ENCODE measurements at places on chromosomes 1 and 21.

GRCh38 chr1:16119926-16120325 is 35.9 kb downstream of the EPHA2 start:
- DNase-seq, result no peak

- DNase-seq, result no peak
Observed at GRCh38 chr1:117001254-117001927, at the start of gene CD101. CD101 (plus strand) TSS chr1:117001760; CDS start chr1:117001818, 58 bp downstream.

DNA sequence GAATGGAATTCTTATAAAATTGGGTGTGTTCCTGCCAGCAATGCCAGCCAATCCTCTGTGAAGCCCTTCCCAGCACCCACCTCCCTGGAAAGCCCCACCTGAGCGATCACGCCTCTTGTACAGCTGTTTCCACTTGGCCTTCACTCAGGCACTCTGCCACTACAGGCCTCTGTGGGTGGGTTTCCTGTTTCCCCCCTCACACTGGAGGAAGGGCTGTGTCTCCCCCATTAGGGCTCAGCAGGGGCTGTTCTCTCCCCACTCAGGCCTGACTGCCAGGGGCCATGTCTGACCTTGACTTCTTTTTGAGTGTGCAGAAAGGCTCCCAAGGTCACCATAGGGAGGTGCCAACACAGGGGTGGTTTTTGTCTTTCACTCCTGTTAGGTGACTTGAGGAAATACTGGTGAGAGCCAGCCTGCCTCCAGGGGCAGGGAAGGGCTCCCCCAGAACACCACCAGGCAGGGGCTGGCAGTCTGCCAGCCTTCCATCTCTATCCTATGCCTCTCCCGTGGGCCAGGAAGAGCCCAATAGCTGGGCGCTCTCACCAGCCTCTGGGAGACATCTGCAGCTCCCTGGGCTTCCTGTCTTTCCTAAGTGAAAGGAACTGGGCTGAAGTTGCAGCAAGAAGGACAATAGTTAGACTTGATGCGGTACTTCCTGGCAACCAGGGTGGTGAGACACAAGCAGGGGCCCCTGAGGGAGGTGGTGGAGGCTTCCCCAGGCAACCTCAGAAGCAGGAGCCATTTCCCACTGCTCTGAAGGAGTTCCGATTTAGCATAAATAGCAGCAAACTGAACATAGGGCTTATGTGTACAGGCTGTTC is 49.1 kb downstream of the ELK4 start:
- DNase-seq, result no peak

DNA sequence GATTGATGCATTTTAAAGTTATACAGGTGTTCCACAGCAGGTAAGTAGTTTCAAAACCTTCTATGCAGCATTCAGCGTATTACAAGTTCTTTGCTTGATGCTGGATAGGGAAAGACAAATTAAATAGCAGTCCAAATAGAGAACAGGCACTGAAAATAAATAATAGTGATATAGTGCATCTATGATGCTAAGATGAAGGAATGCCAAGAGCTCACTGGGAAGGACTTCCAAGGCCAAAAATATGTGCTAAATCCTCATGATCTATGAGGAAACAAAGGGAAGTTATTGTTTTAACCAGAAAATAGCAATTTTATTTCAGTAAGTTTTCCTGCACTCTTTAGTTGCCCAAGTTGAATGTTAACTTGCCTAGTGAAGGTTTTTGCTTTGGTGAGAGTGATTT is 127.8 kb upstream of the GREM2 start:
- DNase-seq, result no peak

DNA sequence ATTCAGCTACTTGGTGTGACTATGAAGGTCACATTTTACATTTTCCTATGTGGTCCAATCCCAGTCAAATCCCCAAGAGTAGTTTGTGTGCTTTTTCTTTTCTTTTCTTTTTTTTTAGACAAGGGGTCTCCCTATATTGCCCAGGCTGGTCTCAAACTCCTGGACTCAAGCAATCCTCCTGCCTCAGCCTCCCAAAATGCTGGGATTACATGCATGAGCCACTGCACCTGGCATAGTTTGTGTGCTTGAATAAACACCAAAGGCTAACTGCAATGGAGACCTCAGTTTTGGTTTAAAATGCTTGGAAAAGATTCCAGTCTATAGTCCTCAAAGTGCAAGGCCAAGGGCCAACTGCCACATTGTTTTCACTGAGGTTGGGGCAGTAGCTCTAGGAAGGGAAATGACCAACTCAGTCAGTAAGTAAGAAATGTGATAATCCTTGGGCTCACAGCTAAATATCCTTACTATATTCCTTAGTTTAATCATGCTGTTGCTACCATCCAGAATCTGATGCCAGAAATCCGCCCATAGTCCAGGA is 38.6 kb downstream of the EIF2B3 start:
- no peak for DNase-seq

DNA sequence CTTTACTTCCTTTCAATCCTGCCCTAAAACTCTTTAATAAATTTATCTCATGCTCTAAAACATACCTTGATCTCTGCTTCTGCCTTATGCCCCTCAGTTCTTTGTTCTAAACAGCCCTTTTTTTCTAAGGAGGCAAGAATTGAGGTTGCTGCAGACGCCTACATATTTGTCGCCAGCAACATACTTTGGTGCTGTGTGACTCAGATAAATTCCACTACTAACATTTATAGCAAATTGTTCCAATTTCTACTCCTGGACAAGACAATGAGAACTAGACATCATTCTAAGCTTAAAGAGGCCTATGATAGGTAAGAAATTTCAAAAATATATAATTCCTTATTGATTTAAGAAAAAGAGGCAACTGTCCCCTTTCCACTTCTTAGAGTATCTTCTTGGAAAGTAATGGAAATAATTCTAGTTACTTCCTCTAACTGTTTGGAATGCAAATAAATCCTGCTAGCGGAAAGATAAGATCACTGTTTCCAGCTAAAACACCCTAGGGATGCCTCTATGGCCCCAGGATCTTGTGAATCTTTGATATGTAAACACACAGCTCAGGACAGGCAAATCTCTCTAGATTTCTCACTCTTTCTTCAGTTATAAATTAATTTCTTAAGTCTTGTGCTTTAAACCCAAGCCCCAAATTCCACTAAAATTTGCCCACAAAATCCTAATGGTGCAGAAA is 869.1 kb downstream of the KCNT2 start:
- DNase-seq, result no peak

GRCh38 chr1:99602404-99602969 is 43.4 kb upstream of the PALMD start:
- DNase-seq, result no peak

DNA sequence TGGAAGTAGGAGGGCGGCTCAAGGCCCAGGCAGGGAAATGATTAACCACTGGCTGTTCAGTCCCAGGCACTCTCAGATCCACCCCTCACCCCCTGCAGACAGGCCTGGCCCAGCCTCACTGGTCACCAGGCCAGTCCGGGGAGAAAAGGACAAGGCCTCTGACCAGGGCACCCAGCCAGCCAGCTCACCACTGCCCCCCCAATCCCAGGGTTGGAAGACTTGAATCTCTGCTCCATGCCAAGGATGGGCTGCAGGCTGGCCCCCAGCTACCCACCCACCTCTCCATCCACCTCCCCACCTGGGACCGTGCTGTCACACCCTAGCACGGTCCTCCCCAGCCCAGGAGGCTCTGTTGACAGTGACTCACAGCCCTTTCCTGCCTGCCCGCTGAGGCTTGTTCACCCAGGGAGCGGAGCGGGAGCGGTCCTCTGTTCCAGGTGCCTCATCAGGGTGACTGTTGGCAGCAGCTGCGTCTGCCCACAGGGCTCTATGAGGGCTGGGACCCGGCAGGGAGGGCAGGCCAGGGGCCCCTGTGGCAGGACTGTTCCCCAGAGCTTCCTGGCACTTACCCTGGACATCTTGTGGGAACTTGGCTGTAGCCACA is 2.2 kb downstream of the LAD1 start:
- no peak for DNase-seq

- peak; percentile 51 for DNase-seq
Observed at GRCh38 chr1:78003882-78004718, 639 bp upstream of the DNAJB4 start.

GRCh38 chr1:173431304-173432045 is 45.7 kb upstream of the PRDX6 start:
- peak; percentile 98 for DNase-seq

DNA sequence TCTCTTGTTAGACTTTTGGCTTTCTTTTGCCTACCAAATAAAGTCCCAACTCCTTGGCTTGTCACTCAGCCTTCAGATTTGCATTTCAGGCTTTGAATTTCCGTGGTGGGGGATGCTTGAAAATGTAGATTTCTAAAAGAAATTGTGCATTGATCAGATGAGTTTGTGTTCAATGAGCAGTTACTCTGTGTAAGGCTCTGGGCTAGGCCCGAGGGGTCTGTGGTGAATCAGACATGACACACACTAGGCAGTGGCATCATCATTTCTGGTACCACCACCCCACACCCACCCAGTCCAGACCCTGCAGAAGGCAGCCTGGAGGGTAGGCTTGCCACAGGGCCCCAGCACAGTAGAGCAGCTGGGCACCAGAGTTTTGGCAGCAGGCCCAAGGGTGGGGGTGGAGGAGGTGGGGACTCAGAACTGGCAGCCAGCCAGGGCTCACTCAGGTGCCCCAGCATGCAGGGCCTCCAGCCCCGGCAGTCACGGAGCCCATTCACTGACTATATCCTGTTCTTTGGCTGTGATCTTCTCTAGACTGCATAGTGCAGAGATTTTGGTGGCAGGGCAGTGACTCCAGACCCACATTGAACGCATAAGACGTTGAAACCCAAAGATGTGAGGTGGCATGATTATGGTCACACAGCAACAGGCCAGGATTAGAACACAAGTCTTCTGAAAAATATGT is 97.2 kb upstream of the ARTN start:
- DNase-seq, result no peak

- DNase-seq, result no peak
Observed at GRCh38 chr1:75129983-75130789, 4.0 kb upstream of the LHX8 start.

DNA sequence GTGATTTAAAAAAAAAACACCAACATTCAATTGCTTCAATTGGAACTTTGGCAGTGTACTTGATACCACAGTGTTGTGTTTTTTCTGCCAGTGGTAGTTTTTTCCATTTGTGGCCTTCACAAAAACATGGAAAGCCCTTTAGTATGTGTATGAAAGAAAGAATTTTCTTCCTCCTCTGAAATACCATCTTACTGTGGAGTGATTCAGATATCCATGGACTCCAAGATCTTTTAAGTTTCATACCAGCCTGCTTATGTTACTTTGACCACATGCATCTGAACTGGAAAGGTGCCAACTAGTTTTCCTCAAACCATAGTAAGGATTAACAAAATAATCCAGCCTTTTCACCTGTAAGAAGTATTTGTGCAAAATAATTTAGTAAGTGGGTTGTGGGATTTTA is 3.4 kb downstream of the PPP2R5A start:
- no peak for DNase-seq

DNA sequence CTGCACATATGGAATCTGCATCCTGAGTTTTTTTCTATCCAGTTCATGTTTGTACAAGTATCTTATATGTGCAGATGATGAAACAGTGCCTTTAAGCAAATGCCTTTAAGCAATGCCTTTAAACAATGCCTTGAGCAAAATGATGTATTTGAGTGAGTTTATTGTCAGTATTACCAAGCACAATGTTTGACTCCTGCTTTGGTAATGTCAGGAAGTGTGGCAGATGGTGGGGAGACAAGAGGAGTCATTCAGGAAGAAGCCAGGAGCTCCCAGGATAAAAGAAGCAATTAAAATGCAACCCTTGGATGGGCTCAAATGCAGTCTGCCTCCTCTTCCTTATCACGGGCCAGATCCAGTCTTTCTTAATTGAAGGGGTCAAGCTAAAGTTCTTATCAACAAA is 108.7 kb upstream of the KCNJ15 start:
- DNase-seq, result no peak

DNA sequence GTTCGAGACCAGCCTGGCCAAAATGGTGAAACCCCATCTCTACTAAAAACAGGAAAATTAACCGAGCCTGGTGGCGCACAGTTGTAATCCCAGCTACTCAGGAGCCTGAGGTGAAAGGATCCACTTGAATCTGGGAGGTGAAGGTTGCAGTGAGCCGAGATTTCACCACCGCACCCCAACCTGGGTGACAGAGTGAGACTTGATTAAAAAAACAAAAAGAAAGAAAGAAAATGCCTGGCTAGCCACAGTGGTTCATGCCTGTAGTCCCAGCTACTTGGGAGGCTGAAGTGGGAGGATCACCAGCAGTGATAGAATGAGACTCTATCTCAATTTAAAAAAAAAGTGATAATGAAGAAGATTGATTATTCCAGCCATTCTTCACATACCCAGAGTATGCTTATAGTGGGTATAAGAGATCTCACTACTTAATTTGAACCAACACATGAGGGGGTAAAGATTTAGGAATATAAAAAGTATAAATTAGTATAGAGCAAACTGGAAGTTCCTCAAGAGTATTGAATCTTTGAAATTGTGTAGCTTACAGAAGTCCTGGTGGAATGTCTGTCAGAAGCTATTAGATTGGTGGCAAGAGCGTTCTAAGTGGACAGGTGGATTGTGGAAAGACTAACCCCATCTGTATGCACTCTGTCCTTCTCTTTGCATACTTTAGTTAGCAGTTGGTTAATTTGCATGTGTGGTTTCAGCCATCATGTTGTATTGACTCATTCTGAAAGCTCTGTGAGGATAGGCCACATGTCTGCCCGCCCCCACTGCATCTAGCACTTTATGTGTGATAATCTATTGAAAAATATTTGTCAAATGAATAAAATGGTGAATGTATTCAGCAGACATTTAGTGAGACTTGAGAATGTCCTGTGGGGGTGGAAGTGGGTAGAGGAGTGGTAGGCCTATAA is 25.0 kb downstream of the RLF start:
- no peak for DNase-seq

DNA sequence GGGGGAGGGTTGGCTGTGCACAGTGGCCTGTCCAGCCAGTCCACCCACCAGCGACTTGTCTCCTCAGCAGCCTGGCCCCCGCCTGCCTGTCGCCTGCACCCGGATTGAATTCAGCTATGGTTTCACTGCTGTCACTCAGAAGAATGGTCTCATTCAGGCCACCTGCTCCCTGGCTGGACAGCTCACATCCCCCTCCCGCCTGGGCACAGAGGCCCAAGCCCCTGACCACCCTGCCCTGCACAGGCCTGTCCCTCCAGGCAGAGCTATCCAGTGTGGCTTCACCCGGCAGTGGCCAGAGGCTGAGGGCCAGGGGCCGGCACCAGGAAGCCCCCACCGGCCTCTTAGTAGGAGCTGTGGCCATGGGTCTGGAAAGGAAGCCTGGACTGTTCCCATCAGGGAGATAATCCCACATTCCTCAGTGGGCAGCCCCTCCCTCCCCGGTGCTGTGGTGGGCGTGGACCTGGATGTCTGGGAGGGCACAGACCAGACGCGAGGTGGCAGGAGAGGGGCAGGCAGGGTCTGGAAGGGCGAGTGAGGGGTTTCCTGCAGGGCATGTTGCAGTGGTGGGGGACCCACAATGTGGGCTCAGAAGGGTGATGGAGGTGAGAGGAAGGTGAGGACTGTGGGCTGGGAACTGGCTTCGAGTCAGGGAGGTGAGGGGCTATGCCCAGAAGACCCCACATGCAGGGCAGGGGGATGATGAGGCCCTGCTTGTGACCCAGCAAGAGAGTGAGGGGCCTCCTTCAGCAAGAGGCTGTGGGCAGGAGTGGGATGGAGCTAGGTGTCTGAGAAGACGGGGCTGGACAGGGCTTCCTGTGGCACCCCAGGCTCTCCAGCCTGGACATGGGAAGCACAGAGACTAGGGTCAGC is 30.4 kb downstream of the WNT9A start:
- DNase-seq, result no peak

All from NT2/D1 (cell line).